ENCODE measurements at places on chromosomes 5 and 9.

DNA sequence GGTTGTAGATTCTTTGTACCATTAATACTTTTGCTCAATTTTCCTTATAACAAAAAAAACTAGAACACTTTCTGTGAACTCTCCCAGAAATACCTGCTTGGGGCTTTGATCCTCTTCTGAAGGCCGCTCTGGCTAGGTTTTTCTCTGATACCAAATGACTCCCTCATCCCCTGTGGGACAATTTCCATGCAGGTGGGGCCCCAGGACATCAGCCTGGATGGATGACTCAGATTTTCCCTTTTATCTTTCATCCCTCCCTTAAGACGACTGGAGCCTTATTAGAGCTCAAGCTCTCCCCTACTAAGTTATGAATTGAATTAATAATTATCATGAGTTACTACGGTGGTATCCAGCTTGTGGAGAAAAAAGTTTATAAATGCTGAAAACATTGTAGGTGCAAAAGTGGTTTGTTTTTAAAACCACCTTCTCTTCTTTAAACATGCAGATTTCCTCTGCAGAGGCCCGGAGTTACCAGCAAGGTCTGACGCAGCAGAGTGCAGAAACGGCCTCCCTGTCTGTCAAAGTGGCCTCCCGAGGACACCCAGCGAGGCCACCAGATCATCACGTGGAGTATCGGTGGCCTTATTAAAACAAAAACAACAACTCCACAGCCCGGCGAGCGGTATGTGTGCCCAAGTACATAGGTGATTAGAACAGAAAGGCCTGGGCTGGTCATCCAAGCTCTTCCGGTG lies 50.8 kb upstream of the IRX4 start:
- no peak for DNase-seq

GRCh38 chr9:75548871-75549270 lies 341.6 kb upstream of the PCSK5 start:
- no peak for DNase-seq

- no peak for DNase-seq
Observed at GRCh38 chr5:161399996-161400562, 146.4 kb downstream of the GABRB2 start.

DNA sequence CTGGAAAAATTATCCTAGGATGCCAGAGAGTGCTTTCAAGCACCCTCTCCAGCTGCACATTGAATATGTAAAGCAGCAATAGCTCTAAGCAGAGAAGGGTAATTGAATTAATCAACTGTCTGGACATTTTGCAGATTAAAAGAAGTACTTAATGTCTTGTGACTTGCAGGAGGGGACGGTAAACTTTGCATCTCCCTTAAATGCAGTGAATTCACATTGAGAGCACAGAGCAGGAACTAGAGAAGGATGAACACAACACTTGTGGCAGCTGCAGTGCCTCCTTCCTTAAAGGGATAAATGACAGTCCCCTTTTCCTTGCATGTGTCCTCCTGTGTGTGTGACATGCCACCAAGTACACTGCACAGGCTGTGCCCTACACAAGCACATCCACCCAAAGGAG lies 7.4 kb upstream of the CDK5RAP2 start:
- DNase-seq: no peak

DNA sequence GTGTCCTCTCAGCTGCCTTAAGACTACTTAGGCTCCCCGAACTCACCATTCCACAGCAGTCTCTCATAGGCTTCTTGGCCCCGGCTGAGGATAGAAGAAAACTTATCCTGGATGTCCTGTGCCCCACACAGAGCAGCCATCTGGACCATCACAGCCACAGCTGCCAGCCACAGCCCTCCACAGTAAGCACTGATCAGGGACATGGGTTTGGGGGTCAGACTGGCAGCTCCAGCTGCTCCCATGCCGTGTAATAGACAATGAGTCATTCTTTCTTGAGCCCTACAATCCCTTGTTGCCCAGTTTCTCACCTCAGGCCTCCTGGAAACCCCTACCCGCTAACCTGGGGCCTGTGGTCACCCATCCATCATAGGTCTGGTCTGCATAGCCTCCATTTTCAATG lies 5.7 kb downstream of the CREB3 start:
- no peak for DNase-seq

All from activated naive CD4-positive, alpha-beta T cell treated with Interleukin-2 at 50 U/mL for 16 hours (primary cell).